ENCODE measurements at places on chromosomes 3 and 15.

DNA sequence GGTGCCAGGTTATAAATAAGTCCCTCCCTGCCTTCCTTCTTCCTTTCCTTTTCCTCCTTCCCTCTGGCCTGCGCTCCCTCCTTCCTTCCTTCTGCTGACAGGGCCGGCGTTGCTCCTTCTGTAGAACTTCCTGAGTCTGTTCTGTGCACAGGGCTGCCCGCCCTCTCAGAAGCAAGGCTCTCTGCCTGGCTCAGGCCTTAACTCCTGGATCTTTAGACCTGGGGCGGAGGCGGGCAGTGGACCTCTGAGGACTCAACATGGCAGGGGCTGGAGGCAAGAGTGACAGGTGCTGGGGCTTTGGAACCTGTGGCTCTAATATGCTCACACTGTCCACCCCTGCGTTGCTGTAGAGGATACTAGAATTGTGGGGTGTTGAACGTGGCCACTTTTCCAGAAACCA, 86.4 kb upstream of the SEC13 start:
- no peaks in the 10 kb centered on the region for H3K36me3 ChIP-seq
- no peak overlapping the region for H3K4me3 ChIP-seq
- H3K4me1 ChIP-seq, result no peaks in the 10 kb centered on the region
- no peak overlapping the region for H3K27ac ChIP-seq

GRCh38 chr3:13507570-13508339, 27.6 kb downstream of the HDAC11 start:
- H3K27me3 ChIP-seq, result no peaks in the 10 kb centered on the region
- peaks cover 38% of the 10 kb centered on the region for H3K4me1 ChIP-seq
- no peaks in the 10 kb centered on the region for H3K36me3 ChIP-seq
- H3K4me3 ChIP-seq, result no peak overlapping the region
- no peak for DNase-seq

DNA sequence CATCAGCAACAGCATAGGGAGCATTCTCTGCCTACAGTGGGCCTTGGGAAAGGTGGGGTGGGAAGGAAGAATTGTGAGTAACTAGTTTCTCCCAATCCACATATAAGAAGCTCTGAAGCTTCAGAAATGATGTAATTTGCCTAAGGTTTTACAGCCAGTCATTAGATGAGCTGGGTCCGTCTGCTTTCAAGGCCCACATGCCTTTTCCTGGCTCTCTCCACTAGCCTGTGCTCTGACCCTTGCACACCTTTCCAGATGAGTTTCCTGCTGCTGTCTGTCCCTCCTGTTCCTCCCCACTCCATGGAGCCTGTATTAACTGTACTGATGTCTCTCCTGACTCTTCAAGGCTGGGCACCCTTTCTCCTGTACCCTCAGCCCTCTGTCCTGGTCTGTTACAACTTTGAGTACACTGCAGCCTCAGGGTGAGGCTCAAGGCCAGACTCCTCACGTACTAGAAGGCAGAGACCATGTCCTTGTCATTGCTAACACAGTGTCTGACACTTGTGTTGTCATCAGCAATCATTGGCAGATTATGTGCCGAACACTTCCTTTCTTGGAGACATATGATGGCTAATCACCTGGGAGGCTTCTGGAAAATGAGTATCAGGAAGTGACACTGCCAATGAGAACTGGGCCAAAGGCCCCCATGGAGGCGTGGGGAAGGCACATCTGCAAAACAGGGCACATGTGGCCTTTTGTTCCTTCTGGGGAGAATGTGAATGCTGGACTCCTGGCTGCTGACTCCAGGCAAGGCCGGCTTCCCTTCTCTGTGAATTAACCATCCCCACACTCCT, 6.6 kb downstream of the TM6SF1 start:
- H3K36me3 ChIP-seq, result no peaks in the 10 kb centered on the region
- no peak overlapping the region for H3K27ac ChIP-seq
- H3K4me1 ChIP-seq, result no peaks in the 10 kb centered on the region
- no peaks in the 10 kb centered on the region for H3K27me3 ChIP-seq
- H3K4me3 ChIP-seq, result no peak overlapping the region

GRCh38 chr15:33737687-33738601, 230.4 kb upstream of the CHRM5 start:
- DNase-seq, result no peak
- H3K27me3 ChIP-seq, result no peaks in the 10 kb centered on the region
- H3K4me1 ChIP-seq, result no peaks in the 10 kb centered on the region
- H3K4me3 ChIP-seq, result no peak overlapping the region
- H3K36me3 ChIP-seq, result no peaks in the 10 kb centered on the region
